ENCODE measurements at places on chromosomes 5 and 9.
A peak's percentile ranks its signal among the peaks of the same experiment; 100 is the strongest.

GRCh38 chr5:4027088-4027734 is 431.6 kb downstream of the IRX1 start:
- DNase-seq, result no peak

GRCh38 chr9:25960178-25960577 is 281.9 kb upstream of the TUSC1 start:
- no peak for DNase-seq

DNA sequence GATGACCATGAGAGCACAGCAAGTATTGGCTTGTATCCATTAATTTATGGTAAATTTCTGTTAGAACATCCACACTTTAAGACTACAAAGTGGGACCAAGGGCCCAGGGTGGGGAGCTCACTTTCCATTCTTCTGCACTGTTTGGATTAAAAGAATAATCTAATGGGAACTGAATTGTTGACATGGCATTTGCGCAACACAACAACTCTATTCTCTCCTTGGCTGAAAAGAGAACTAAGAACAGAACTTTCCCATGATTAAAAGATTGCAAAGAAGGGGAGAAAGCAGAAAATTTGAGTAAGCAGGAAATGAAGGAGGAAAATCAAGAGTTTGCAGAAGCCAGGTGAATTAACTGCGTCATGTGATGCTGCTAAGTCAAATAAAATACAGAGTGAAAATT is 143.4 kb downstream of the HINT1 start:
- DNase-seq, result no peak

DNA sequence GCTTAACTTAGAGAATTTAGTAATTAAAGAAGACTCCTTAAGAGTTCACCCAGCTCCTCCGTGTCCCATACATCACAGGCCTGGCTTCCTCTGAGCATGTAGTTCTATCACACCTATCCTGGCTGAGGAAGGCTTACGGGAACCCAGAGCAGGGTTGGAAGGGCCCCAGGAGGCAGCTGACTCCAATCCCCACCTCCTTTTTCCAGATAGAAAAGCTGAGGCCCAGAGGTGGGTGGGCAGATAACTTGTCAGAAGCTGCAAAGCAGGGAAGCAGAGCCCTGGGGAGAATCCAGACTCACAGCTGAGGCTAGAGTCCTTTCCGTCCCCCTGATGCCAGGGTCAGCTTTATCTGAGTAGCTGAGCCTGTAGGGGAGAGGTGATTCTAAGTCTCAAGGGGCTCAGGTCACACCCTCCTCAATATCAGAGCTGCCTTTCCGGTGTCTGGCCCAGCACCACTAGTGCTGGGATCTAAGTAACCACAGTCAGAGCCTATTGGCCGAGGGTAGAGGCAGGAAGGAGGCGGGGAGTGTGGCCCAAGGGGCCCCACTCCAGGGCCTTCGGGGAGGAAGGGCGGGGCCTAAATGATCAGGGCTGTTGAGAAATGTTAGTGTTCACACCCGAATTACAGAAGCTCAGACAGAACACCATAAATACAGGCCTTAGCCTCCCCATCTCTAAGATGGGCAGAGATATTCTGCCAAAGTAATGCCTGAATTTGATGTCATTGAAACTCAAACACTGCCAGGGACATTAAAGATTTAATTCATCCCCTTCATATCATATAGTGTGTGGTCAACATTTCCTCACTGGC is 9.9 kb downstream of the CCDC69 start:
- DNase-seq, result peak; percentile 75

- DNase-seq, result no peak
Observed at GRCh38 chr9:96500696-96501632, 51.0 kb downstream of the HABP4 start.

GRCh38 chr5:172952034-172952511 is 7.2 kb upstream of the RPL26L1 start:
- no peak for DNase-seq

- DNase-seq, result no peak
Observed at GRCh38 chr9:116087751-116088194, 65.8 kb upstream of the PAPPA start.

DNA sequence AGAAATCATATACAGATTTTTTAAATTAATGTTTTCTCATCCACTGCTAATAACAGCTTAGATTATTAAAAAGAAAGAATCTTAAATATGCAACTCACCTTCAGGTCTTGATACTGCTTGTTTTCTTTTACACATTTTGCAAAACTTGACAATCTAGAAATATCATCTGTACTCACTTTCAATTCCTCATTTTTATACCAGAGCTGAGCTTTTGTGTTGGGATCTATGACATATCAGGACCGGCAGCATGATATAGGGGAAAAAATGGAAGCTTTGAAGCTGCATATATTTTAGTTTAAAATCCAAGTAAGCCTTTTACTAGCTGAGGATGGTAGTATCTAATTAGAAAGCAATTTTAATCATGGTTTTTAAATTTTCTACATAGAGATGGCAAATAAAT is 75.7 kb upstream of the SMARCA2 start:
- DNase-seq, result no peak
